ENCODE measurements at places on chromosomes 1 and 21.

- DNase-seq: no peak
These were observed 62.9 kb downstream of the TBX19 start for GRCh38 chr1:168343566-168343965.

GRCh38 chr1:119139403-119139802 lies 1.1 kb downstream of the WARS2 start:
- no peak for DNase-seq

DNA sequence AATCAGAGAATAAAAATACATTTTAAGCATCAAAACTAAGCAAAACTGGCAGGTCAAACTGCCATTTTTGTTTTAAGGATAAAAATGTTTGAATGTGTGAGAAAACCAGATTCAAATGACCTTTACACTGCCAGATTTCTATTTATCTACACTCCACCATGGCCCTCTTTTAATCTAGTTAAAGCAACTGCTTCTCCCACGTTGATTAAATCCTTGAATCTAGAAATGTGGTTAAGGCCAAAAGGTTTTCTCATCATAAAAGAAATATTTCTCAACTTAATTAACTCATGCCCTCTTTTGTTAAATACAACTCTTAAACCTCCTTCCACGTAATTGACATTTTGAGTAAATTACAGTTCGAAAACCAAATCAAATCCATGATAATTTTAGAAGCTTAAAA lies 15.0 kb downstream of the EGLN1 start:
- no peak for DNase-seq

DNA sequence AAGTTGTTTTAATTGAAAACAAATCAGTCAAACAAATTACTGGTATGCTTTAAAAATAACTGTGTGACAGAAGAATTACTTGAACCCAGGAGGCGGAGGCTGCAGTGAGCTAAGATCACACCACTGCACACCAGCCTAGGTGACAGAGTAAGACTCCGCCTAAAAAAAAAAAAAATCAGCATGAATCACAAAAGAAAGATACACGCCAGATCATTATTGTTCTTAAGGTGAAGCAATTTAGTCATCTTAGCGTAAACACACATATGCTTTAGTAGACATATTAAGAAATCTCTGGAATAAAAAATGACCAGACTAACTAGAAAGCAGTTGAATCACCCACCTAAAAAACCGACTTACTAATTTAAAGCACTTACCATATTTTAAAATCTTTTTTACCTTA lies 20.2 kb downstream of the RERE start:
- no peak for DNase-seq

GRCh38 chr1:61078618-61079295 lies 3.6 kb upstream of the NFIA start:
- no peak for DNase-seq

DNA sequence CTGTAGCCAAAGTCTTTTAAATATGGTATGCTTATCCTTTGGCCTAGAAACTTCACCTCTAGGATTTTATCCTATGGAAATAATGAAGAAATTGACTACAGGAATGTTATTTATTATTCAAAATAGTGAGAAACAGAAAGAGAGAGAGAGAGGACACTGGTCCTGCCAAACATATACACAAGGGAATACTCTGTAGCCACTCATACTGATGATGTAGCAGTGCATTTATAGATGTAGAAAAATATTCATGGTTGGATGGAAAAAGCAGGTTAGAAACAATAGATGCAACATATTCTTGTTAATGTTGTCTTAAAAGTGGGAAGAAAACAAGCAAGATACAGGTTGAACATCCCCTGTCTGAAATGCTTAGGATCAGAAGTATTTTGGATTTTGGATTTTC lies 22.2 kb upstream of the EPHB2 start:
- no peak for DNase-seq

DNA sequence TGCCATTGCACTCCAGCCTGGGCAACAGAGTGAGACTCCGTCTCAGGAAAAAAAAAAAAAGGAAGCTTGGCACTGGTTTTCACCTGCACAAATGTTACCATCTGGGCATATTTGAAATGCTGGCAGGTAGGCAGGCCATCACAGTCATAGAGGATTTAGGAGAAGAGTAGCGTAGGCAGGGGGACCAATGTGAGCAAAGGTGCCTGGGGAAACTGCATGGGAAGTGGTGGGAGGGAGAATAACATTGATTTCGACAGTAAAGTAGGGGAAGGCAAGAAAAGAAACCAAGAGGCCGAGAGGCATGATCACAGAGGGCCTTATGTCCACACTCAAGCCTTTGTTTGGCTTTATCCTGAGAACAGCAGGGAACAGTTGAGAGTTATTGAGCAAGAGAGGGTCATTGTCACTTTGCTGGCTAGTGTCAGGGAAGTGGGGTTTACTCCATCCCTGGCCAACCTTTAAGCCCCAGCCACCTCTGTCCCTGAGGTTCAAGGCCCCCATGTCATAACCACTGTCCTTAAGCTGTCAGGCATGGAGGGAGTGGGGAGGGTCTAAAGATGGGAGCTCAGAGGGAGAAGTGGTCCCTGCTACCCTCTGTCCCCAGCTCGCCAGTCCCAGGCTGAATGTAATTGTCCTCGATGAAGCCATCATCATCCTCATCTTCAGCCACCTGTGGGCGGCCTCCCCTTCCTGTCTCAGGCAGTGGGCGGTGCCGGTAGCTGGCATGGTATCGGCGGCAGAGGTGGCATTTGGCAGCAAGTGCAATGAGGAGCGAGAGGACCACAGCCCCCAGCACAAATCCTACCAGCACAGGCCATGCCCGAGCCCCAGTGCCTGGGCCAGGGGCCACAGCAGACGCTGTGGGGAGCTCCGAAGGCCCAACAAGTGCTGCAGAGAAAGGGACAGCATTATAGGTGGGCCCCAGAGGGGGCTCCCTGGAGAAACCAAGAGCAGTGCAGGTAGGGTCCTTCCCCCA lies 2.9 kb downstream of the C1orf210 start:
- DNase-seq: no peak

- no peak for DNase-seq
These were observed 256.9 kb downstream of the PTBP2 start for GRCh38 chr1:96978444-96978843.

- no peak for DNase-seq
These were observed 86.9 kb downstream of the MPZL1 start for GRCh38 chr1:167808690-167809089.

GRCh38 chr1:85555867-85556573 lies 24.5 kb upstream of the CCN1 start:
- no peak for DNase-seq

Measured in activated T-cell treated with anti-CD3 and anti-CD28 coated beads for 48 hours (primary cell).